ENCODE measurements at places on chromosomes 16 and 17. TPM values are rescaled to one million over a fixed set of nuclear protein-coding genes. Genes with fewer than 3 reads are reported as not detected.

DNA sequence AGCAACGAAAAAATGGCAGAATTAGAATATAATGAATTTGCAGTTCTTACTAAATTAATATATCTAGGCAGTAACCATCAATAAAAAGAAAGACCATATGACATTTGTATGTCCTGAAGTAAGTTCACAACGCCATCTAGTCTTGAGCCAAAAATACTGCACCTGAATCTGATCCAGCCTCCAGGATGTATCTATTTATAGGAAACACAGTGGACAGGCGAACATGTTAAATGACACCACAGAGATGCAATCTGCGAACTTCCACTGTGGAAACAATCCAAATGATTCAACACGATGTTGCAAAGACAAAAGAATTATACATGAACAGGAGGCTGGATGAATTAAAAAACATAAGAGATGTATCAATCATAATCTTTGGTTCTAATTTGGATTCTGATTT, 197.6 kb downstream of the CDH13 start:
- DNase-seq, result no peak

DNA sequence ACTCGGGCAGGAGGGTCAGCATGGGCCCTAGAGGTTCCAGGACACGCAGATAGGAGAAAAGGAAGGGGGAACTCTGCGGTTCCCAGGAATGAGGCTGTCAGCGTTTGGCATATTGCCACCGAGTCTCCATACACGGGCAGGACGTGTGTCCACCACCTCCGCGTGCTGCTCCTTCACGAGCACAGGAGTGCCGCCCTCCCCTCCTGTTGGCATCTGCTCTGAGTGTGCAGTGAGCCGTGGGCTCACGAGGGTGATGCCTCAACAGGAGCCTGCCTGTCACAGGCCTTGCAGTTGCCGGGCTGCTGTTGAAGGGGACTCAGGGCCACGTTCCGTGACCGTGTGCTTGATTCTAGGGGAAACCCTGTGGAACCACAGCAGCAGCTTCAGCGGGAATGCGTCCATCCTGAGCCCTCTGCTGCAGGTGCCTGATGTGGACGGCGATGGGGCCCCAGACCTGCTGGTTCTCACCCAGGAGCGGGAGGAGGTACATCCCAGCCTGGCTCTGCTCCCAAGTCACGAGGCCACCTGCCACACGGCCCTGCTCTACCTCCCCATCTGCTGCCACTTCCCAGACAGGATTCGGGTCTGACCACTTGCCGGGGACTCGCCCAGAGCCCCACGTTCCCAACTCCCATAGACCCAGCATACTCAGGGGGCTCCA, 14.6 kb downstream of the RGS11 start:
- no peak for DNase-seq

DNA sequence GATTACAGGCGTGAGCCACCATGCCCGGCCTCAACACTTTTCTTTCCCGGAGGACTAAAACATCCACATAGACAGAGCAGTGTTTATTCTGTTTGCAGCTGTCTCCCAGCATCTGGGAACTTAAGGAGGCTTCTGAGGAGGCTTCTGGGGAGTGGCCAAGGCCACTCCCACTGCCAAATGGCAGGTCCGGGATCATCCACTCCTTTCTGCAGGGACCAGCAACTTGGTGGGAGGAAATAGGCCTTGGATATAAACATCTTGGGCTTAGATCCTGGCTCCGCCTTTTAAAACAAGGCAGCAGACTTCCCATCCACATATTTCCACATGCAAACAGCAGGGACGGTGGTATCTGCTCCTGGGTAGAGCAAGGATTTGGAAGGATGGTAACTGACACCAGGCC, 14.1 kb upstream of the SPATA32 start:
- peak; percentile 45 for DNase-seq

GRCh38 chr17:35428229-35428628, 4.1 kb downstream of the SLFN12 start:
- no peak for DNase-seq

DNA sequence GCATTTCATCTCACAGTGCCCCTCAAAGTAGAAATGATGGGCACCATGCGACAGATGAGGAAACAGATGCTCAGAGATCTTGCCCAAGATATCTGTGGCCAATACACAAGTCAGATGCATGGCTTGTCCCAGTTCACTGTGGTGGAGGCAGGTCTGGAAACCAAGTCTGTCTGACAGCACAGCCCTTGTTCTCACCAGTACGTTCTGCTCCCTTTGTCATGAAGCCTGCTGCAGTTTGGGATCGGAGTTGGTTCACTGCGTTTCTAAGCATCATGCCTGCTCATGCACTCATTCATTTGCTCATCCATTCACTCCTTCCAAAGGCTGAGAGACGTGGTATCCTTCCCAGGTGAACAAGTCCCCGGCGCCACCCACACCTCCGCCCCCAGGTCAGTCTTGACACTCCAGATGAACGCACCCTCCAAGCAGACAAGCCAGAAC, 27.2 kb upstream of the MEAK7 start:
- no peak for DNase-seq

DNA sequence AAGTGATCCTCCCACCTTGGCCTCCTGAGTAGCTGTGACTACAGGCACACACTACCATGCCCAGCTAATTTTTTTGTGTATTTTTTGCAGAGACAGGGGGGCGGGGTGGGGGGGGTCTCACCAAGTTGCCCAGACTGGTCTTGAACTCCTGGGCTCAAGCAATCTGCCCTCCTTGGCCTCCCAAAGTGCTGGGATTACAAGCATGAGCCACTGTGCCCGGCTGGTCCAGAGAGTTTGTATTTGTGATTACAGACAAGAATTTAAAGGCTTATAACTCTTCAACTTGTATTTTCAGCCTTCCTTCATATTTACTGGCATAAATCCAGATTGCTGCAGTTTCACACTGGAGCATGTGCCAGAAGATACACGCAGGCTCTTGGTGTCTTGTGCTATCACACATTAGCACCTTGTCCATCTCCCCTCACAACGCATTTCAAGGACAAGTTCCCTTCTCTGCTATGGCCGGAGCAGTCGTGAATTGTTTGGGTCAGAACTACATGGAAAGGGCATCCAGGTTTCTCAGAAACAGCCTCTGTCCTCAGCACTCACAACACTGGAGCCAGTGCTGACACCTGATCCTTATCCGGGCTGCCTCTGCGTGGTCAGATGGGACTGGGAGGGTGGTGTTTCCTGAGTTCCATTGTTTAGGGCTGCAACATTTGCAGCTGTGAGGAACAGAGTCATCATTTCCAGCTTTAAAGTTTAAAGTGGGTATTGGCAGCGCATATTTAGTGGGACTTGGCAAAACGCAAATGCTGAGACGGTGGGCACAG, 28.1 kb downstream of the WSCD1 start:
- peak; percentile 2 for DNase-seq

DNA sequence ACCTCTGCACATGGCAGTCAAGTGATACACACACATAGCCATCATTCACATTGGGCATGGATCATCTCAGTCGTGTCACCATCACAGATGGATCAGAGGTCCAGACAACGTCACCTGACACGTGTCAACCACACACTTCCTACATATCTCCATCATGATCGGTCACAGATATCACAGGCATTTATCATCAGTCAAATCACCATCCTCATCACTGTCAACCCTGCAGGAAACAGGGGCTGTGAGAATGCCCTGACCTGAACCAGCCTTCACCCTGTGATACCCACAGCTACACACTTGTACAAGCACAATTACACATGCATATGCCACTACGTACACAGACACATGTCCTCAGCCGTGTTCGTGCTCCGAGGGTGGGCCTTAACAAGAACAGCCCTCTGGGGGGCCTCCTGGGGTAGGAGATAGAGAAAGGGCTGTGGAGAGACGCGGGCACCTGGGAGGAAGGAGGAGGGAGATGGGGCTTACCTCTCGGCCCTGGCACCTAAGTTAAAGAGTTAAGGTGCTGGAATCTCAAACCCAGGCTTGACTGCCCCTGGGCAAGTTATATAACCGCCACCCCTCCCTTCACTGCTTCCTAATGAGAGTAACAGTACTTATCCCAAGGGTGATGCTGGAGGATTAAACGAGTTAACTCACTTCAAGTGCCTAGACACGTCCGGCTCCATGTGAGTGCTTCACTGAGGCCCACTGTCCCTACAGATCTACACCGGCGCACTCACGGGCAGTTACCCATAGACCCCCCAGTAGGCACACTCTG, 1.1 kb downstream of the SLC12A4 start:
- no peak for DNase-seq

DNA sequence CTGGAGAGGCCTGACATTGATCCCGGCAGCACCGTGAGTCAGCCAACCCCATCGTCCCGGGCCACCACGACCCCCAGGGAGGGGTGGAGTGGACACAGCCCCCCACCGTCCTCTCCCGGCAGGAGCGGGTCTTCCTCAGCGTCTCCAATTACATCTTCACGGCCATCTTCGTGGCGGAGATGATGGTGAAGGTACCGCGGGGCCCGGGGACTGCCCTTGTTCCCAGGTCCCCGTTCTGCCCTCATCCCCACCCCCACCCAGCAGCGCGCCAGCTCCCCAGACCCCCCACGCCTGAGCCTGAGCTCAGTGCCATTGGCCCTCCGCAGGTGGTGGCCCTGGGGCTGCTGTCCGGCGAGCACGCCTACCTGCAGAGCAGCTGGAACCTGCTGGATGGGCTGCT, 14.6 kb downstream of the TPSG1 start:
- no peak for DNase-seq

GRCh38 chr17:80839970-80840369, 151.7 kb upstream of the CHMP6 start:
- no peak for DNase-seq

DNA sequence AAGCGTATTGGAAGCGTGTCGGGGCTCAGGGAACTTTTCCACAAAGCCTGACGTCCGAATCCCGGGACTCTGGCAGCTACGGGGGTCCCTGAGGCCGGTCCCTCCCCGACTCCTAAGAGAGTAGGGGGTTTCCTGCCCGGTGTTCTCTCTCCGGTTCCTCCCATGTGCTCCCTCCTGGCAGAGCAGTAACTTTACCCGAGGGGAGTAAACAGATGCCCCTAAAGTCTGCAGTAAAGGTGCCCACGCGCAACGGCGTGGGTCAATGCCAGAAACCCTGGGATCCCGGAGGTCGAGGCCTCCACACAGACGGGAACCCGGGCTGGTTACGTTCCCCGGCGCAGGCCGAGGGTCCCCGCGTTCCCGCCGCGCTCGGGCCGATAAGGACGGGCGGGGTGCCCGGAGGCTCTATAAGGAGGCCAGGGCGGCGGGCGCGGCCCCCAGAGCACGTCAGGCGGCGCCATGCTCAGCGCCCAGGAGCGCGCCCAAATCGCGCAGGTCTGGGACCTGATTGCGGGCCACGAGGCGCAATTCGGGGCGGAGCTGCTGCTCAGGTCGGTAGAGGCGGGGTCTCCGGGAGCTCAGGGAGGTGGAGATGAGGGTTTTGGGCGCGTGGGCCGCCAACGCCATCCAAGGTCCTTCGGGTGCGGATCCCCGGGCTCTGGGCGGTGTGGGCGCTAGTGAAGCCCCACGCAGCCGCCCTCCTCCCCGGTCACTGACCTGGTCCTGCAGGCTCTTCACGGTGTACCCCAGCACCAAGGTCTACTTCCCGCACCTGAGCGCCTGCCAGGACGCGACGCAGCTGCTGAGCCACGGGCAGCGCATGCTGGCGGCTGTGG, at the start of gene HBM:
TSS of gene HBM (plus strand) at position 440 of the 836 bp plus-strand sequence. CDS start at position 460, 20 bp downstream.
- DNase-seq, result peak; percentile 10

- DNase-seq, result peak; percentile 68
Observed at GRCh38 chr16:87740909-87741424, 24.8 kb downstream of the KLHDC4 start.

- DNase-seq, result no peak
Observed at GRCh38 chr17:78131172-78132083, 857 bp downstream of the TMC8 start.

DNA sequence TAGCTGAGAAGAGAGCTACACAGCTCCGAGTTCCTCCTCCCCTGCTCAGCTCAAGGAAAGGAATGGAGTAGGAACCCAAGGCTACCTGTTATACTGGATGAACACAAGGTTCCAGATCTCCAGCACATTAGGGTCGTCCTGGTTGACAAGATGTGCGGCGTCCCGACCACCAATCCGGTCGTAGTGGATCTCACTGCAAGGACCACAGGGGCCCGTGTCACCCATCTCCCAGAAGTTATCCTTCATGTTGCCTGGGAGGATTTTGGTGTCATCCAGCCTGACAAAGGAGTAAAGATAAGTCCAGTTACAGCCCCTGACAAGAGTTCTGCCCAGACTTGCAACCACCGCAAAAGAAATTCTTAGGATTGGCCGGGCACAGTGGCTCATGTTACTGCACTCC, 17.6 kb downstream of the AARS1 start:
- DNase-seq, result no peak

GRCh38 chr16:65570261-65570660, 448.4 kb upstream of the CDH11 start:
- DNase-seq, result no peak

GRCh38 chr17:50647187-50647586, 12.5 kb downstream of the ABCC3 start:
- DNase-seq, result no peak

- no peak for DNase-seq
Observed at GRCh38 chr16:11093572-11094074, 149.3 kb downstream of the CLEC16A start.

Gene SPATA22
- total RNA-seq, result 0.51 TPM

Gene NGFR
- 8.0 TPM for total RNA-seq

Gene NLRC3
- 0.89 TPM for total RNA-seq

Gene KLHL11
- 3.0 TPM for total RNA-seq

Gene TMEM88
- total RNA-seq, result 32.4 TPM

Gene HEATR9
- total RNA-seq, result not detected

Gene CNGB1
- not detected for total RNA-seq

Gene EPN3
- total RNA-seq, result 17.7 TPM
